ENCODE measurements at places on chromosomes 5 and 9.

- no peak for DNase-seq
These were observed 801.2 kb downstream of the MAT2B start for GRCh38 chr5:164306662-164307061.

DNA sequence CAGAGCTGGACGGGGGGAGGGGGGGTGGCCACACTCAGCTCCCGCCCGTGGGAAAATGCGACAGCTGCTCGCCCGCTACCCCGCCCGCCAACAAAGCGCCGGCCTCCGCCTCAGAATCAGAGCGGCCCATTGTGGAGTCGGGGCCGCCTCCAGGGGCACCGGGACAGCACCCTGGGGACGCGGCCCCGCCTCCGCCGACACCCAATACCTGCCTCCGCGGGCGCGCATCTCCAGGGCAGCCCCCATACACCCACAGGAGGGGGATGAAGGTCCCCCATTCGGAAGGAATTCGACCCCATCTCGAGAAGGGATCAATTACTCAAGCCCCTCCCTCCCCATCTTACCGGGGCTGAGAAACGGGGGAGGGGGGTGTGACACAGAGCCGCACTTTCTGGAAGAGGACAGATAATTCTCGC lies 1.3 kb downstream of the NOTCH1 start:
- DNase-seq, result peak; percentile 65

DNA sequence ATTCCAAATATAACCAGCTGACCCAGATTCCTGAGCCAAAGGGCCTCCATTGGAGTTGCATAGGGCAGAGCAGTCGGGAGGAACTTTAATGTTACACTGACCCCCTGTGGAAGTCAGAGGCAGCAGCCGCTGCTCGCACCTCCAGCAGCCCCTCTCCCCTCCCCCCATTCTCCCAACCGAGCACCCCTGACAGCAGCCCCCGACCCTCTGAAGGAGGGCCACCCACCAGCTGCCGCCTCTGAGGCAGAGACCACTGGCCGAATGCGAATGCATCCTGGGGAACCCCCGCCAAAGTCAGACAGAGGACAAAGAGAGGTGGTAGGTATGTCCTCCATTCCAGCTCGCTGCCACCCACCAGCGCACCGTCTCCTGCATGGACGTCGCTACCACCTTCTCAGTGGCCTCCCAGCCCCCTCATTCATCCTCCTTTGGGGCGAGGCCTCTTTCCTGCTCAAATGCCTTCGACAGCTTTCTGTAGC lies 231.0 kb downstream of the CDK5RAP2 start:
- DNase-seq, result no peak

- no peak for DNase-seq
These were observed 666 bp downstream of the PPARGC1B start for GRCh38 chr5:149730620-149731331.

DNA sequence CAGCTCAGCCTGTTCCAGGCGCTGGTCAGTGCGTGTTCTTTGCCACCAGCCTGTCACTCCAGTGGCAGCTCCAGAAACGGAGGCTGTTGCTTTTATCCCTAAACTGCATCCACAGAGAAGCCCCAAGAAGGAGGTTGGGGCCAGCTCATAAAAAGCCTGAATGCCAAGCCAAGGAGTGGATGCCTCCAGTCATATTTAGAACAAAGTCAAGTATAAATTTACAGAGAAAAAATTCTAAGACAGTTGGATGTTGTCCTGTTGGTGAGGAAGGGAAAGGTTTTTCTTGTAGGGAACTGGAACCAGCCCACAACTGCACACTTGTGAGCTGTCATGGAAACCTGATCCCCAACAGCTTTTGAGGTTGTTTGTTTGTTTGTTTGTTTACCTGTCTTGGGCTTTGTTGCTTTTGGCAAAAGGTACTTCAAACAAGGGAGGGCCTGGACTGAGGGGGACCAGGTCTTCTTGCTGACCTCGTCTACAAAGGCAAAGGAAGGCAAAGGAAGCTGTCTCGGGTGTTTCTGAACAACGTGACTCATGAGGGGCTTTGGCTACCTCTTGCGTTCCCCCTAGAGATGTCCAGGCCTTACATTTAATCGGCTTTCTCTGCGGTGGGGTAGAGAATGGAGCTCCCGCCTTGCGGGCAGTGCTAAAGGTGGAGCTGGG lies 36.7 kb downstream of the OLFML2A start:
- no peak for DNase-seq

Data from NCI-H1048 (cell line).